Ammon's horn (tissue), 1 donor: ENCODE measurements at places on chromosomes 2 and 18.
A peak's percentile ranks its signal among the peaks of the same experiment; 100 is the strongest.

DNA sequence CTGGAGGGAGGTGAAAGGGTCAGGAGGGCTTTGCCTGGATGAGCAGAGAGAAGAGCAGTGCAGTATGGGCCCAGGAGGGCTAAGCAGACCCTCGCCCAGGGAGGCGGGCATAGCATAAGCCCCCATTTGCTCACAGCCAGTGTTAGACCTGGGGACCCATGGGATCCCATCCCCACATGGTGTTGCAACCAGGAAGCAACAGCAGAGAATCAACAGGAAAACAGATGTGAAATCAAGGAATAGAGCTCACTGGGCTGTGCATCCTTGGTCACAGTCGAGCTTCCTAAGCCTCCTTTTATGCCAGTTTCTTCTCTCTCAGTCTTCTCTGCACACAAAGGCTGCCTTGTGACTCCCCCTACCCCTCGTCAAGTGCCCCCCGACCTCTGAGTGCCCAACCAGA is 19.9 kb downstream of the ASB18 start:
- no peak for DNase-seq

DNA sequence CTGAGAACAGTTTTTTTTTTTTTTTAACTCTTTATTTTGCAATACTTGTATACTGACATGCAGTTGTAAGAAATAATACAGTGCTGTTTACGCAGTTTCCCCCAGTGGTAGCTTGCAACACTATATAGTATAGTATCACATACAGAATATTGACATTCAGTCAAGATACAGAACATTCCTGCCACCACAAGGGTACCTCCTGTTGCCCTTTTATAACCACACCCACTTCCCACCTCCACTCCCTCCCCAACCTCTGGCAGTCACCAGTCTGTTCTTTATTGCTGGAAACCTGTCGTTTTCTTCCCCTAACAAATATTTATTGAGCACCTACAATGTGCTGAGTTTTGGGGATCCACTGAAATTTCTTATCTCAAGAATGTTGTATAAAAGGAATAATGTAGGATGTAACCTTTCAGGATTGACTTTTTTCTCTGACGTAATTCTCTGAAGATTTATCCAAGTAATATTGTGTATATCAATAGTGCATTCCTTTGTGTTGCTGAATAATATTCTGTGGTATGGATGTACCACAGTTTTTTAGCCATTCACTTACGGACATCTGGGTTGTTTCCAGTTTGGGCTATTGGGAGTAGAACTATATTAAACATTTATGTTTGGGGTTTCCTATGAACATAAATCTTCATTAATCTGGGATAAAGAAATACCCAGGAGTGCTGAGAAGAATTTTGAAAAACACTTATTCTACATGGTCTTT is 51.4 kb upstream of the EML6 start:
- DNase-seq: no peak

DNA sequence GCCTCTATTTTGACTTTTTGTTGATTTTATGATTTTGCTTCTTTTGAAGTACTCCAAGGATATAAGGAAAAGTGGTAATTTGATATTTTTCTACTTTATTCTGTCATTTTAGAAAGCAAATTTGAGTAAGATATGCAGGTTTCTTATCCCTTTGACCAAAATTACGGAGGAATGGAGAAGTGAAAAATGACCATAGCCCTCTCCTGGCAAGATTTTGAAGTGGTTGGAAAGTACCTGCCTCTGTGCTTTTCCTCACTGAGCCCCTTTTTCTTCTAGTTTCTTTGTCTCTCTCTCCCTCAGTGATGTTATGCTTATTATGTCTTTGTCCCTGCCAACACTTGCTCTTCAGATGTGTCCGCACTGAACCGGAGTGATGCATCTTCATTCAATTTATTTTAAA is 898.1 kb downstream of the EPHA4 start:
- no peak for DNase-seq

GRCh38 chr2:68669651-68670050 is 26.3 kb downstream of the PROKR1 start:
- DNase-seq: no peak

DNA sequence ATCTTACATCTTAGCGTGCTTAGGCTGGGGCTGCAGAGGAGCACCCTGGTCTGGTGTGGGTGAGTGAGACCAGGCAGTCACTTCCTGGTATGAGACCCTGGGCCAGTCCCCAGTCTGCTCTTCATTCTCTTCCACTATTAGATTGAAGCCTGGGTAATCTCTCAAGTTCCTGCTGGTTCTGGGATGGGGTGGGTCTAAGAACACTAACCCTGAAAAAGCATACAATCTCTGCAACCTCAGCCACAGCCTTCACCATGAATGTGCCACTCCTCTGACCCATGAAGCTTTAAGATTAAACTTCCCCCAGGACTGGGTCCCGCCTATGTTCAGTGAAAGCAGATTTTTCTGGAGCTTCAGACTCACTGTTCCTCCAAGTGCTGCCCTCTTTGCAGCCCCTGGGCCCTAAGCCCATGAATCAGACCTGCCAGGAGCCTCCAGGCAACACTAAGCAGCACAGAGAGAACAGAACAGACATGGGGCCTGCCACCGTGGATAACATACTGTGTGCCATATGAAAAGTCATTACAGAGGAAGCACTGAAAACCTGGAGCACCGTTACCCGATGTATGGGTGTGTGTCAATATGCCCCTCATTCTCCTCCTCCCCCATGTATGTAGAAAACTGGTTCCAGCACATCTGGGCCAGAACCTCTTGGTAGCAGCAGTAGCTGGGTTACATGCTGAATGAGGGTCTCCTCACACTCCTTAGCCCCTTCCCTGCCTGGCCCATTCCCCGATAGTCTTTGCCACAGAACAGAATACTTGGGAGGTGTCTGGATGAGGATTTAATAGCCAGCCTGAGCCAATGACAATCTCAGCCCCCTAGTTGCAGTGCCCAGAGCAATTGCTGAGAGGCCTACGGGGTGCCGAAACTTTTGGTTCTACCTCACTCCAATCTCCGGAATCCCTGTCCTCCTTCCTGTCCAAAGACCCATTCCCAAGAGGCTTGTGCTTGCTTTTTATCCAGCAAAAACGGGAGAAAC is 2.7 kb upstream of the SIX2 start:
- DNase-seq: no peak

DNA sequence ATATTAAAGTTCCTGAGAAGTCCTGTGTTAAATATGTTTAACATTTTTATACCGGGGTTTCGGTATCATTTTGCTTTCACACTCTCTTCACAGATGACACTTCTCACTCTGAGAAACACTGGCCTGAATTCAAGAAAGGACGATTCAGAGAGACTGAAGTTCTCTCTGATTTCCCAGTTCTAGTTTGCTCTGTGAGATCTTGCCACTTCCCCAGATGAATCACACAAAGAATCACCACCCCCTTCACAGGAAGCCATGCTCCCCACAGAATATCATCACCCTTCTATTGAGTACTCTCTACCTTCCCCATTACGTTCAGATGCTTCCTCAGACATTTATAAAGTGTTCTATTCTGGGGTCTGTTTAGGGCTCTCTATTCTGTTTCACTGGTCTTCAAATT is 16.1 kb upstream of the CD207 start:
- DNase-seq: peak; percentile 54

DNA sequence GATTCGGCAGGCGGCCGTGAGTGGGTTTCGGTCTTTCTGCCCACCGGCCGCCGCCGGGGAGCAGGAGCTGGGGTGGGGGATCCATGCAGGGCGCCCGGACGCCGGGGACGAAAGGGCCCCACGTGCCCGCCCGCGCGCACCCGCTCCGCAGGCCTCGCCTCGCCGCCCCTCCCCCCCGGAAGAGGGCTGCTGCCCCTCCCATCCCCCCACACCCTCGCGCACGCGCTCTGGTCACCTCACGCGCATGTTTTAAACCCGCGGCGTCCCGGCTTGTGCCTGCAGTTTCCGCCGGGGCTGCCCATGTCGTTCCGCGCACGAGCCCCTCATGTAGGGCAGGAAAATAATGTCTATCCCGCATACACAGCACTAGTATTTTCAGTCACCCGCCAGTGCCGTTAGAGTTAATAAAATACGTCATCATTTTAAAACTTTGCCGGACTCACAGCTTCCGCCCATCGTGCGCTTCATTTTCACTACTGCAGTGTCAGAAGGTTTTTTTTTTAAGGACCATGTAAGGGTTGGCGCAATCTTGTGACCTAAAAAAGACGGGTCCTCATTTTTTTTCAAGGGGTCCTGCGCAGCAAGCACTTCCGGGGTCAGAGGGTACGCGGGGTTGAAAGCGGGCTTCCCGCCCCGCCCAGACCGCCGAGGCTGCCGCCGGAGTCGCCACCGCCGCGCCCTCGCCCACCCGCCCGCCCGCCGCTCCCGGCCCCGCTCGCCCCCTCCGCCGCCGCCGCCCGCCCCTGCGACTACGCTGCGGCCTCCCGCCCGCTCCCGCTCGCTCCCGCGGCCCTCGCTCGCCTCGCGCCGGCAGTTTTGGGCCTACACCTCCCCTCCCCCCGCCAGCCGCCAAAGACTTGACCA is at the start of gene PCBP1:
Gene PCBP1, plus strand, starts transcription at position 640 of the 864 bp plus-strand sequence. CDS start 267 bp downstream, outside the sequence.
- peak; percentile 89 for DNase-seq

GRCh38 chr2:210099940-210100339 is 71.3 kb downstream of the KANSL1L start:
- DNase-seq: no peak

DNA sequence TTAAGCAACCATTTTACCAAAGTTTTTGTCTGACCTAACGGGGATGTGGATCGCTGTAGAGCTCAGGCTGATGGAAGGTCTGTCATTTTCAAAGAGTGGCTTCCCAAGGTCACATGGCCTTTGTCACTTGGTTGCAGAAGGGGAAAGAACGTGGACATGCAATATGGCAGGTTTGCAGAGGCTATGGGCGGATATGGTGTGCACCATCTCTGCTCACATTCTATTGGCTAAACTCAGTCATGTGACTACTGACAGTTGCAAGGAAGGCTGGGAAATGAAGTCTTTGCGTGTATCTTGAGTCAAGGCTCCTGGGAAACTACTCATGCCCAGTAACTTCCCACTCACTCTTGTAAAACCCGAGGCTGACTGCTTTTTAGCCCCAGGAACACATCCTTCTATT is 96.8 kb downstream of the ST6GAL2 start:
- no peak for DNase-seq

DNA sequence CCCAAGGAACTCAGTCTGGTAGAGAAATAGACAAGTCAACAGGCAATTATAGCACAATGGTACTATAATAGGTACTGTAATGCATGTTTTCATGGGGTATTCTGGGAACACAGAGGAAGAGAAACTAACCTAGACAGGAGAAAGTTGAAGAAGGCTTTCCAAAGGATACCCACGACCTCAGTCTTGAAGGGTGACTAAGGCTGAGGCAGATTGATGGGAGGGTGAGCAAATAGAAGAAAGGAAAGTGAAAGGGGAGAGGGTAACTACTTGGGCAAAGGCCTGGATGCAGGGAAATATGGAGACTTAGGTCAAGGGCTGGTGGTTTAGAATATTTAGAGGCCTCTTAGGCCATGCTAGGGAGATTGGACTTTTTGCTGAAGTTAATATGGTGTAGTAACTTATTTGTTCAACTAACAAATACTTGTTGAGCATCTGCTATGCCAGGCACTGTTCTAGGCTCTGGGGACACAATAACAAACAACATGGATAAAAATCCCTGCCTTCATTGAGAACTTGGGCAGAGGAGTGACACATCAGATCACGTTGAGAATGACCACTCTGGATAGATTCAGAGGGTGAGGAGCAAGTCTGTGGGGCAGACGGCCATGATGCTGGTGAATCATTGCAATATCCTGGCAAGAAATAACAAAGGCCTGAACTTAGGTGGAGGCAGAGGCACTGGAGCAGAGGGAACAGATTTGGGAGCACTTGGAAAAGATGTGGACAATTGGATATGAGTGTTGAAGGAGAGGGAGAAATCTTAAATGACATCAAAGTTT is 56.4 kb downstream of the PLB1 start:
- DNase-seq: no peak

- DNase-seq: no peak
Measured at GRCh38 chr2:209653134-209653533, 118.5 kb upstream of the UNC80 start.

GRCh38 chr18:79011300-79011870 is 31.8 kb downstream of the SALL3 start:
- no peak for DNase-seq

DNA sequence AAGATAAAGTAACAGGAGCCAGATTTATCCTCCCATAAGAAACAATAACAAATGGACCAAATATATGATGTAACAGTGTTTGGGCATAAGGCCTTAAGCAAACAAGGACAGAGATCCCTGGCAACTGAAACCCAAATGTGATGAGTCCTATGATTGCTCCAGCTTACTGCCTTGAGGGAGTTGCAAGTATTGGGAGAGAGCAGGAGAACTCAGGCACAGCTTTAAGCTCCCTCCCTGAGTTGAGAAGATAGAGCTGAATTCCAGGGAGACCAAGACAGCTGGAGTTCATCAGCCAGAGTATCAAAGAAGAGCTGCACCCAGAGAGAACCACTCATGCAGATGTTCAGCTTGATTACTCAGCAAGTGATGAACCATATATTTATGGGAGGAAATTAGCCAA is 814.5 kb upstream of the RAB6C start:
- no peak for DNase-seq

GRCh38 chr2:174122185-174122584 is 126.1 kb downstream of the OLA1 start:
- DNase-seq: no peak

- DNase-seq: no peak
Measured at GRCh38 chr2:17799301-17800120, 16.7 kb upstream of the MSGN1 start.

GRCh38 chr2:119704670-119705120 is 25.7 kb downstream of the TMEM177 start:
- no peak for DNase-seq

DNA sequence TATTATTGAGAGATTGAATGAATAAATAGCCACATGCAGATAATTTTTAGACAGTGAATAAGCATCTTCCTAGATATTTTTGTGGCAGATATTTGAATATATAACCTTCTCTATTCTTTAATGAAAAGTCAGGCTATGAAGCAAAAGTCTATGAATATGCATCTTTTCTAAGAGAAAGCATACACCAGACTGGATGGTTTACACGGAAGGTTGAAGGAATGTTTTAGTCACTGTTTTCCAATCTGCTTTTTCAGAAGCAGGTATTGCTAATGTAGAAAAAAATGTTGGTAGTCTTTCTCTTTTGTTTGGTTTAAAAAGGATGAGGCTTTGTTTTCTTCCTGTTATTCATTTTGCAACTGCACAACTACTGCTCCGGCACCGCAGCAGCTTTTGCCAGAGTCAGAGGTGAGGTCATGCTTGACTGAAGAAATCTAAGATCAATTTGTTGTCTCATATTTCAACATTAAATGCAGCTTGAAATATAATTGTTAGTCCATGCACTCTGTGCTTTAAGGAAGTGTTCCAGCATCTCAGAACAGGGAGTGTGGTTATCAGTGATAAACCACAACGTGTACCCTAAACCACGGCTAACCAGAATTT is 1540.8 kb upstream of the PIK3C3 start:
- DNase-seq: no peak

DNA sequence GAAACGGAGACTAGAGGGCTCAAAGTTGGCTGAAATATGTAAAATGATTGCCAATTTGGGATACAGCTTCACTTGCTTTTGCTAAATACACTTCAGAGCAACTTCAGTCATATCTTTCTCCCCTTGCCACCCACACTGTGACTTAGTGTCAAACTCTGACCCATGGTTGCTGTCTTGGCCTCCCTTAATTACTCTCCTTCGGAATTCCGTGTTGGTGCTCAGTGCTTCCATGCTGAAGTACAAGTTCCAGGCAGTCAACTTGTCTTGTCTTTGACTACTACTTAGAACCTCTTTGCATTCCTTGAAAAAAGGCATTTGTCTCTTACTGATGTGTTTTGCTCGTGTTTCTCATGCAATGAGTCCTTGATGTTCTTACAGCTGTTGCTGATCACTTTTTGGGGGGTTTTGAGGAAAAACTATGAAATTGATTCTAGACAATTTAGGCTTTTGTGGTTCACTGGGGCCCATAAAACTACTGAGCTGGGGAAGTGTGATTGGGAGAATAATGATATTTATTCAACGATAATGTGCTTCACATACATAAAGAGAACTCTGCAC is 146.0 kb downstream of the UBE2E3 start:
- no peak for DNase-seq
